Fibroblast of upper back skin (primary cell): ENCODE measurements at places on chromosomes 5 and 9.

DNA sequence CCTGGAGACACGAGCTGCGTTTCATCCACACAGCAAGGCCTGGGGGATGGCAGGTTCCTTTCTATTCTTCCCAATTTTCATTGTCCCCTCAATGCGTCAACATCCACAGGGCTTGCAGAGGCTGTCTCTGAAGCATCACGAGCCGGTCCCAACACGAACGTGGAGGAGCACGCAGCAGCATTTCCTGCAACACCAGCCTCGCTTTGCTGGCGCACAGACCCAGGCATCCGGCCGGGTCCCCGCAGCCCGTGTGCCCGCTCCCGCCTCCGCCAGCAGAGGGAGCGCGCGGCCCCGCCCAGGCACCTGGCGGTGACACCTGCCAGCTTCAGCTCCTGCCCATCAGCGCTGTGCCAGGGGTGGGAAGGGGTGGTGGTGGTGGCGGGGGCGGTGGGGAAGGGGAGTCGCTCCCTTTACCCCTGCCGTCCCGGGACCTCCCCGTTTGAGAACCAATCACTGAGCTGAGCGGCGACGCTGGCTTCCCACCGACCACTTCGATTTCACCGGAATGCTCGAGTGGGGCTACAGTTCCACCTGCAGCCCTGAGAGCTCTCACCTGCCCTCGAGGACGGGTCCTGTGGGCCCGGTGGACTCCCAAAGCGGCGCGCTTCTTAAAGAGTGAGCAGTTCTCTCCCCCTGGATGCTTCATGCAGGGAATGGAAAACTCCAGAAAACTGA lies 464.5 kb downstream of the ICE1 start:
- DNase-seq = no peak

DNA sequence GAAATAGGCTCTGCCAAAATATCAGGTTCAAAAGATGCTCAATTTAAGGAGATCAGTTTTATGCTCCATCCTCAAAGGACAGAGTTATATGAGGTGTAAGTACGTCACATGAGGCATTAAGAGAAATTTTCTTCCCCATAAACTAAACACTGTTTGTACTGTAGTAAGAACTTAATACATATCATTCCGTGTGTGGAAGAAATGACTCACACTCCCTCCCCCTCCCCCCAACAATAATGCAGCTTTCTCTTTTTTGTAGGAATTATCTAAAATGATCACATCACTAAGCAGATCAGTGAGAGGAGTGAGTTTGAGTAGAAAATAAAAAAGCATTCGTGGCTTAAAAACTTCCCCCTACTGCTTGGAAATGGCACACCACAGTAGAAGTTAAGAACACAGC lies 2.2 kb downstream of the CDH12 start:
- DNase-seq = no peak

DNA sequence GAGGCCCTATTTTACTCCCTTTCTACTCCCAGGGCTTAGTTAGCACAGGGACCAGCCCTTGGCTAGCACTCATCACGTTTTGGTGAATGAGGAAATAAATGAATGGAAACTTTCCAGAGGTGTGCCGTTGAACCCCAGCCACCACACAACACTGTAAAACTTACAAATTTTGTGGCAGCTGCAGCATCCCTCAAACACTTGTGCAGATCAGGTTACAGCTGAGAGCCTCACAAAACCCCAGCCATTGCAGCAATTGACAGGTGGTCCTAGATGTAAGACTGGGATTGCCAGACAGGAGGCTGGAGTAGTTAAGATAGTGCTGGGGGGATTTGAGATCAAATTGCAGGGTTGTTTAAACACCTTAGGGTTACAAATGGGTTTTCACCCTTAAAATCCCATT lies 482.2 kb upstream of the KIF2A start:
- DNase-seq = no peak

DNA sequence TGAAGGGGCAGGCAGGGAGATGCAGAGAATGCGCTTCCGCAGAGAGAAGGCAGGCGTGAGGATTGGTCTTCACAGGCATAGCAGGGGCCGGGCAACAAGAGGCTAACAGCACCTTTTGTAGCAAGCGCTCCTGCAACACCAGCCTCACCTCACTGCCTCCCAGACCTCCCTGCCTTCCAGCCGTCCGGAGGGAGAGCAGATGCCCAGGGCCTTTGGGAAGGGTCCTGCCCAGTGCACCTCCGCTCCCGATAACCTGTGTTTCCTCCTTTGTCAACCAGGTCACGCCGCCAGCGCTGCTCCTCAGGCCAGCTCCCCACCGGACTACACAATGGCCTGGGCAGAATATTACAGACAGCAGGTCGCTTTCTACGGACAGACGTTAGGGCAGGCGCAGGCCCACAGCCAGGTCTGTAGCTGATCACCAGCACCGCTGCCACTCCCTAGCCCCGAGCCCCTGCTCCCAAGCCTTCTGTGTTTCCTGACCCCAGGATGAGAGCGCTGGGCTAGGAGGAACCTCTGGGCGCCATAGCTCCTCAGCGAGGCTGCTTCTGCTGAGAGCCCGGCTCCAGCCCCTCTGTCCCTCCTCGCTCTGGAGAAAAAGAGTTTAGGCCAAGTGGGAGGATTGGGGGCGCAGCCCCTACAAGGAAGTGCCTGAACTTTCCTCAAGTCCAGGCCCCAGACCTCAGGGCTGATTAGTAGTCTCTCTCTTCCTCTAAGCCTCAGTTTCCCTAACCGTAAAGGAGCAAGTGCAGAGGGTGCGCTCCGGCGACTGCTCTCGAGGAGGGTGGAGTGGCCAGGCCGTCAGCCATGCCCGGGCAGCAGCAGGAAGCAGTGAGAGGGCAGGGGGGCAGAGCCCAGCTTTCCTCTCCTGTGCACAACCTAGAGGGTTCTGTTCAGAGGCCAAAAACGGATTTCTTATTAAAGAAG lies 28.4 kb upstream of the PRDM12 start:
- no peak for DNase-seq

DNA sequence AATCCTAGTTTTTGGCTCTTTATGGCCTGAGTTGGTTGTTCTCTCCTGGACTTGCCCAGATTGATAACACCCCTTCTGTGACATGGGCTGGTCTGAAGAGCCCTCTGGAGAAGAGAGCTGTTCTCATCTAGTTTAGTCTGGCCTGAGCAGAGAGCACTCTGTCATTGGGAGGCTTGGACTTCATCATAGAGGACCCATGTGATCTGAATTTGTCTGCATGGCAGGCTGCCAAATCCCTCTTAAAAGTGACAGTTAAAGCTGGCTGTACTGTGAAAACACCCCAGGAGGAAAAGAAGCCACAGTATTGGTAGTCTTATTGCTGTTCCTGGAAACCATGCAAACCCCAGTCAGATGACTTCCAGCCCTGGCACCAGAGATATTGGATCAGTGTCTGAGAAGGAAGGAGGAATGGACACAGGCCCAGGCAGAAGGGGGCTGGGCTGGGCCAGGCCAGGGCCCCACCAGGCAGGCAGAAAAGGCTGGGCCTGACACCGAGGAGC lies 3.7 kb upstream of the WDR31 start:
- peak; percentile 18 for DNase-seq

DNA sequence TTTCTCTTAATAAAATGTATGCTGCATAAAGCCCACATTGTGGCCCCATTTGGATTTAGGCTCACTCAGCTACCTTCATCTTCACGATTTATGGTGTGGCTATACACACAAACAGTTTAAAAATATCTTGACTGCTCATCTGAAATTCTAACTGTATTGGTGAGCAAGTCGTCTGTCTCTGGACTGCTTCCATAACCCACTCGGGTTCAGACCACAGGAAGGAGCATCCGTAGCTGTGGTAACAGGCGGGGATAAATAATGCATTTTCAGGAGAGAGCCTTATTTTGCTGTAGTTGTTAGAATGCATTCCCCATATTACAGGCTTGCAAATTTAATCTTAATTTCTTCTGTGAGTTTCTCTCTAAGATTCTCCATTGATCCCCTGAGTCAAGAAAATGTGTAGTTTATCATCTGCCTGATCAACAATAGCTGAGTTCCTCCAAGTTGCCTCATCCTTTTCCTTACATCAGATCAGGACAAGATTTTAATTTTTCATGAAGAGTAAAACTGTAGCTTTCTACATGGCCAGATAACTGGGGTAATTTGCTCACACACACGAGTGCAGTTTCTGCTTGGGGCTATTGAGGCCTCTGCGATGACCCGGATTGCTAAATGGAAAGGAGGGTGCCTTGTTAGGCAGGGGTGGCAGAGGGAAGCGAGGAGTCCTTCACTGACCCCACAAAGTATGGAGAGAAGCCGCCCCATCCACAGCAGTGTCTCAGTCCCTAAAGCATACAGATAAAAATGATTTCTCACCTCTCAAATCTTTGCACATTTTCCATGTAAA lies 133.9 kb downstream of the FSTL4 start:
- DNase-seq = peak; percentile 5
